Activated T-cell treated with anti-CD3 and anti-CD28 coated beads, Interleukin-2, amount 50 U/mL, for 24 hours (primary cell): ENCODE measurements at places on chromosomes 7 and 10.

GRCh38 chr10:60566096-60566495 lies 176.4 kb upstream of the ANK3 start:
- no peak for DNase-seq

- DNase-seq, result no peak
Measured at GRCh38 chr10:89632824-89633223, 12.2 kb downstream of the PANK1 start.

- DNase-seq, result no peak
Measured at GRCh38 chr10:93589648-93590562, 11.1 kb downstream of the RBP4 start.

GRCh38 chr10:52678611-52679010 lies 94.0 kb downstream of the MBL2 start:
- DNase-seq, result no peak

DNA sequence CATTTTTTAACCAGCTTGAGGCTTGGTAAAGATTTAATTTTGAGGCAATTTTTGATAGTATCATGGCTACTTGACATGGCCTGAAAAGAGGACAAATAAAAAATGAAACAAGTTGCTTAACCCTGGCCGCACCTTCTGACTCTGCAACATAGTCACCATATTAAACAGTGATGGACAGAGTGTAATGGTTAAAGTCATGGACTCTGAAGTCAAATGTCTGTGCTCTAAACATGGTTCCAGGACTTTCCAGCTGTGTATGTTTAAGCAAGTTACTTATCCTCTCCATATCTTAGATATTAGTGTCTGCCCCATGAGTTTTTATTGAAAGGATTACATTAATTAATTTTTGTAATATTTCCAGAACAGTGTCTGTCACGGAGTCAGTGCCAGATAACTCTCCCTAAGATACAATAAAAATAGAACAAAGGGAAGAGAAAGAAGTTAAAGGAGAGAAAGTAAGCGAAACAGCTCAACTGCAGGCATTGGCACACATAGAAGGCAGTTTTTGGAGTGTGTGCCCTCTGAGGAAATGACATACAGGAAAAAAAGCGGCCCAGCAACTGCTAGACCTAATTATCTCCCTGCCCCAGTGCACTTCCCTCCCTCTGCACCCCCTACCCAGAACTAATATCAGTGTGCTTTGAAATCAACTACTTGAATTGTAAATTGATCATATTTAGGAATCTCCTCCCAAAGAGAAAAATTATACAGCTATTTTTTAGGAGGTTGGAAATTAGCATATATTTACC lies 65.3 kb downstream of the MACC1 start:
- DNase-seq, result no peak

- no peak for DNase-seq
Measured at GRCh38 chr10:108275895-108276685, 1111.6 kb upstream of the SORCS1 start.

- DNase-seq, result no peak
Measured at GRCh38 chr7:55464422-55464821, 99.3 kb downstream of the LANCL2 start.

DNA sequence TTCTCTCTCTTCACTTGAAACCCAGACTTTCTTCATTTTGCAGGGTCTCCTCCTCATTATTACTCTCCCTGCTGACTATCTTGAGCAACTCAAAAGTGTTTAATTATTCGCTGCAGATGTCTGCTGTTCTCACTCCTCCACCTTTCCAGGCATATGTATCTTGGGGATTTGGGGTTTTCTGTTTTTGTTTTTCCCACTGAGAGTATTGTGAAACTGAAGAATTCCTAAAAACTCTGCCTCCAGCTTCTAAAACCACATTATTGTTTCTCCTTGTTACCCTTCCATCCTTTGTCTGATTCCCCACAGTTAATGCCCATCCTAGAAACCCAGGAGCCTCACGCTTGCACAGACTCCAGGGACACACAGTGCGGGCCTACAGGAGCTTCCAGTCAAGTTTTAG lies 51.3 kb downstream of the WNT2 start:
- no peak for DNase-seq

DNA sequence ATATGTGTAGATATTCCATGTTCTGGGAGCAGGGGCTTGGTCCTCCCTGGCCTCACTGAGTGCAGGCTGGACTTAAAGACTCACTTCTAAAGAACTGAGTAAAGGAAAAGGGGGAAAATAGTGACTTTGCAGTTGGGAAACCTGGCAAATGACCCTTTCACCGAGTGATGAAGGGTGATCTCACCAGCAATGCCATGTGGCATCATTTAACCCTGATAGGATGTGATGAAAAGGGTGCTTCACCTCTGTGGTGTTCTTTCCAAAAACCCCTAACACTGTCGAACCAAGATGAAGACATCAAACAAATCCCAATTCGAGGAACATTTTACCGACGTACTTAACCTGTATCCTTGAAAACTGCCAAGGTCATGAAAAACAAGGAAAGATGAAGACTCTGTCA lies 71.9 kb downstream of the AOAH start:
- no peak for DNase-seq

- DNase-seq, result peak; percentile 61
Measured at GRCh38 chr7:151174246-151175046, 7.0 kb upstream of the GBX1 start.

DNA sequence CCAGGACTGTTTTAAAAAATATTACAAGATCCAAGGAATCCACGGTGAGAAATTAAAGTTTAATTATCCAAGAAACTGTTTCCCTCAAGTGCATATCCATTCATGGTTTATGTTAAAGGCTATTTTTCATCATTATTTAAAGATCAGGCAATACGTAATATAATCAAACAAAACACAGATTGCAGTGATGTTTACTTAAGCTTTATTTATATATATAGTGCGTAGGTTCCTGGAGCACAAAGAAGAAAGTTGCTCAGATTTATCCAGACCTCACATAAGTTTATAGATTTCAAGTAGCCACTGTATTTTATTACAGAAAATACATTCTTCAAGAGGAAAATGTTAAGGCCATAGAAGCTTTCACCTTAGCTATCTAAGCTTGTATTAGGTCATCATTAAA lies 210.0 kb upstream of the KLF14 start:
- no peak for DNase-seq
